ENCODE measurements at places on chromosomes 5 and 9.

DNA sequence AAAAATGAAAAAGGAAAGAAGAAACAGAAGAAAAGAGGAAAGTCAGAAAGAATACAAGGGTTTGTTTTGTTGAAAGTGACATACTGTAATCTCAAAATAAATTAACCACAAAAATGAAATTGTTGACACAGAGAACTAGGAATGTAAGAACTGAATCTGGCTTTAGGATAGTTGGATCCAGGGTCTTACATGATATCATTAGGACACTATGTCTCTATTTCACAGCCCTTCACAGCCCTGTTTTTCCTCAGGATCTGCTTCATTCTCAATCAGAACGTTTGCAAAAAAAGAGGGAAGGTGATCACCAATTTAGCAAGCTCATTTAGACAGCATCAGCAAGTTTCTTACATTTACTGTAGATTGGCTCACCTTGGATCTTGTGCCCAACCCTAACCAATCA is 188.5 kb upstream of the NREP start:
- no peak for DNase-seq

DNA sequence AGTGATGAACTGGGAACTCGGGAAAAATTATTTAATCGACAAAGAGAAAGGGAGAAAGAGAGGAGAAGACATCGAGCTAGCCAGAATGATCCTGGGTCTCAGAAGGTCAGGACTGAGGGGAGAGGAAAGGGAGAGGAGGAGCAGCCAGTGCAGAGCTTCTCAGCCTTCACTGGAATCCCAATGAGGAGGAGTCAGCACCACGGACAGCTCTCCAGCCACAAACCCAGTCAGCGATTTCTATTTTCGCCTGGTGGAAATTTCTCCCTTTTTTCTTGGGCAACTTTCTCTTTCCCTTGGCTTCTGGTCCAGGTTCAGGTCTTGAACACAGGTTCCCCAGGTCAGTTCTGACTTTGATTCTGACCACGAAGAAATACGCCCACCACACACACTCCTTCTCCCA is 1.6 kb upstream of the BRINP1 start:
- DNase-seq = peak; percentile 9

DNA sequence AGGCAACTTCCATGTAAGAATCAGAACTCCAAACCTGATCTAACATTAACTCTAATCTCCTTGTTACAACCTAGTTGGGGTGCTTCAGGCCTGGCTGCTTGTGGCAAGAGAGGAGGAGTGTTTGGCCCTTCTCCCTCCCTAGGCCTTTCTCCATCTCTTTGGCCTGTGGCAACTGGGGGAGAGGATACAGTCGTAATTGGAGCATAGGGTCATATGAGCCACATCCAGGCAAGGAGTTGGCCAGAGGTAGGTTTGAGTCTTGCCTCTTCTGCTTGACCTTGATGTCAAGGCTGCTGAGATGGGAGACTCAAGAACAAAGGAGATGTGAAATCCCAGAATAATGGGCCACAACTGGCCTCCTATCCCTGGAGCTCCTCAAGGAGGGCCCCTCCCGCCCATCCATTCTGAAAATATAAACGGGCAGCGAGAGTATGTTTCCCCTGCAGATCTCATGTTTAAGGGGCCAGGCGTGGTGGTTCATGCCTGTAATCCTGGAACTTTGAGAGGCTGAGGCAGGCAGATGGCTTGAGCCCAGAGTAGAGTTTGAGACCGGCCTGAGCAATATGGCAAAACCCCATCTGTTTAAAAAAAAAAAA is 59.3 kb upstream of the ANGPTL2 start:
- DNase-seq = no peak

DNA sequence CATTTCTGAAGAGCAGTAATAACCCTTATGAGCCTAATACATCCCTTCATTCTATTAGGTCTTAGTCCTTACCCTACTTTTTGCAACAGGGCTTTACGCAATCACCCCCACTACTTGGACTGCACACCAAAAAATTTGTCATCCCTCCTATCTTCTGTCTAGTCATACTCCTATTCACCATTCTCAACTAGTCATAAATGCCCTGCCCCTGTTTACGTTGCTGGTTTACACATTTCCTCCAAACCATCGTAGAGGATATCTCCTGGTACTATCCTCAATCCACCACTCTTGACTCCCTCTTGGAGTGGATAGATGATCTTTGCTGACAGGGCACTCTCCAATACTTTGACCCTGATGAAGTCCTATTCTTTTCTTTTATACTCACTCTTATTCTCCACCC is 98.2 kb upstream of the CCNG1 start:
- DNase-seq = no peak

- DNase-seq = no peak
These were observed 96.3 kb downstream of the GLDC start for GRCh38 chr9:6549106-6549800.

DNA sequence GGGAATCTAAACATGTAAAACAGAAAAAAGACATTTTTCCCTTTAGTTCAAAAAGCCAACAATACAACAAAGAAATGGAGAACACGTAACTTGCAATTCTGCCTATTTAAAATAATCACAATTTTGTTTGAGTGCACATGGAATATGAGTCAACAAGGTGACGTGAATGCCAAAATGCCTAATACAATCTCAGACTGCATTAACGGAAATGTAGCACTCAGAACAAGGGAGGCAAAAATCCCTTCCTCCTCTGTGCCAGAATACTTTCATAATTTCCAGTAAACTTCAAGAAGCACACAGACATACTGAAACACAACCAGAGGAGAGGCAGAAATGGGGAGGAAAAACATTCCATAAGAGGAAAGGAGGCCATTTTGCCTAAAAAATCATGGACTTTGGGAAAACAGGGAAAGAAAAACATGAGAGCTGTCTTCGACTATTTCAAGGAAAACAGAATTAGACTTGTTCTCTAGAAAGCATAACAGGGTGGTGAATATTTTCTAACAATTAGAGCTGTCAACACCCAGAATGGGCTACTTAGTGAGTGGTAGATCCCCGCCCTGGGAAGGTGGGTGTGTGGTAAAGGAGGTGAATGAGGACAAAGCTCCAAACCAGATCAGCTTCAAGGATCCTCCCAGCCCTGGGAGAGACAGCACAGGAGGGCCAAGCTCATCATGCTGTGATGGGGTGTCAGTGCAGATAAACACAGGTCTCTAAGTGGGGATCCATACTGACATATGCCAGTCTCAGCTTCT is 48.2 kb downstream of the ABCA1 start:
- DNase-seq = no peak

DNA sequence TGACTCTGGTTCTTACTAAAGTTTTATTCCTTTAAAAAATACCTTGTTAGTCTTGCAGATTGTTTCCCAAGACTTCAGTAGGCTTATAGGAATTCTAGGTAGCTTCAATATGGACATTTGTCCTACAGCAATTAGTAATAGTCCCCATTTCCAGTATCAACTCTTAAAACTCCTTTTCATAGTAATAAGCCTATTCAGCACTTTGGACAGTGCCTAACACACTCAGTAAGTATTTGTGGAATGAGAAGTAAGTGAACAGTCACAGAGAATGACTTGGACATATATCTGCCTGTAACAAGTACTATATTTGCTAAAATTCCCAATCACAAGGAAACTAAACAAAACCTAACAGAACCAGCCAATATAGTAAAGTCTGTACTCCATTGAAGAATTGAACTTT is 1291.8 kb upstream of the DMAC1 start:
- DNase-seq = no peak

All from KBM-7 (cell line).